Fibroblast of skin of back (primary cell): ENCODE measurements at places on chromosomes 12 and 14.

- DNase-seq: peak; percentile 88
Measured at GRCh38 chr14:52266179-52266578, 1.3 kb upstream of the PTGDR start.

- DNase-seq: no peak
Measured at GRCh38 chr14:25044106-25044698, 5.7 kb downstream of the STXBP6 start.

GRCh38 chr12:64669270-64669842, 59.1 kb downstream of the RASSF3 start:
- no peak for DNase-seq

DNA sequence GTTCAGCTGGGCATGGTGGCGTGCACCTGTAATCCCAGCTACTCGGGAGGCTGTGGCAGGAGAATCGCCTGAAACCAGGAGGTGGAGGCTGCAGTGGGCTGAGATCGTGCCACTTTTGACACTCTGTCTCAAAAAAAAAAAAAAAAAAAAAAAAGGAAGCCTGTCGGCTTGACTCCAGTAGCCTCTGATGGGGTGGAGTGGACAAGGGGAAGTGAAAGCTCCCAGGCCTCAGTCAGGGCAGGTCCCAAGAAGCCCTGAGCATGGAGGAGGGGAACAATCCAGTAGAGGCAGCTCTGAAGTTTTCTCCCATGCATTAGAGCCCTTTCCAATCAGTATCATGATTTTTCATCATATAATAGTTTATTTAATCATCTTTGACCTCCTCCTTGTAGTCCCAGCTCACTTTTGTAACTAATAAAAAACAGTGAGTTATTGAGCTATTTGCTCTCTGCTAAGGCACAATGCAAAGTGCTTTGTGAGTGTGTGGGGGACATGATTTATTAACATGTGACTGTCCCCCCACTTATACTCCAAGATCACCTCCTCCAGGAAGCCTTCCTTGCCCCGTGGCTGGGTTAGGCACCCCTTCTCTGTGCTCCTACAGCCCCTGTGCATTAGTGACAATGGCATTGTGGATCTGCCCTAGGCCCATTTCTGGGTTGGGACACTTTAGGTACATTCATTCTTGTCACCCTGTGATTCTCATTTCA, 4.7 kb upstream of the SSH1 start:
- DNase-seq: no peak
